ENCODE measurements at places on chromosomes 16 and 17.
A peak's percentile ranks its signal among the peaks of the same experiment; 100 is the strongest.

GRCh38 chr16:70786020-70786755 is 14.8 kb downstream of the VAC14 start:
- DNase-seq: no peak

DNA sequence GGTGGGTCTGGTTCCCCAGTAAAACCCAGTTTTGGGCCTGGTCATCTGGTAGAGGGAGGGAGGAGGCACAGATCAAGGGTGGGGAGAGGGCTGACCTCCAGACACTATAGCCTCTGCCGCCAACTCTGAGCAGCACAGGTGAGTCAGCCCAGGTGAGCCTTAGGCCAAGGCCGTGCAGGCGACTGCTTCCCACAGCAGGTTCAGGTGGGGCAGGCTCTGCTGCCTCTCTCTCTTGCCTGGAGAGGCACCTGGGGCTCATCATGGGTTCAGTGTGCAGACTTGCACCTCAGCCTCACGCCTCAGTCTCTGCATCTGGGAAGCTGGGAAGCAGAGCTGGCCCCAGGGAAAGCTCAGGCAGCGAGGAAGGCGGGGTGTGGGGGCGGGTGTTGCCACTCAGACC is 37.8 kb upstream of the IL34 start:
- no peak for DNase-seq

- DNase-seq: peak; percentile 64
Measured at GRCh38 chr17:7932483-7932891, 481 bp downstream of the CNTROB start.

- no peak for DNase-seq
Measured at GRCh38 chr16:85049706-85050305, 22.2 kb downstream of the KIAA0513 start.

DNA sequence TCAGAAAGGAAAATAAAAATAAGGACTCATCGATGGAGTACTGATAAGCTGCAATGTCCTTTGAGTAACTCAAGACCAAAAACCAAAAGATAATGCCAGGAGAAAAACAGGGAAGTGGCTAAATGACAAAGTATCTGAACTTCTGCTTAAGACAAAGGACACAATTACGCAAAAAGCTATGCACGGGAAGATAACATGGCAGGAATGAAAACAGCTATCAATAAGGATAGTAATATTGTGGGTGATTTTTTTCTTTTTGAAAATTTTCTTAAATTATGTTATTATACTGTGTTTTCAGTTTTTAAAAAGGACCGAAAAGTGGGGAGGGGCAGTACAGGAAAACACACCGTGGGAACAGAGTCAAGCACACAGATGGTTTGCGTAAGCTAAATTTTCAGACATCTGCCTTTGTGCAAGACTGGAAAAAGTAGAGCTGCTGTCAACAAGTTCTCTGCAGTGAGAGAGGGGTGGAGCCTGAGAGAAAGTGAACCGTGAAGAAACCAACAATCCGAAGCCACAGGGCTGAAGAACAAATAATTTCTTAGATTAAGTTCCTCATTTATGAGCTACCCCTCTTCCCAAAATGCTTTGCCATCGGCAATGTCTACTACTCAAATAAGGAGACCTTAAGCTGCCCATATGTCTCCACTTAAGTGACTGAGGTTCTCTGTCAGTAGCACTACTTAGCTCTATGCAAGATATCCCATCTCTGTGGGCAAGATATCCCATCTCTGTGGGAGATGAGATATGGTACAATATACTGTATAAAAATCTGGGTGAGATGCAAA is 99.9 kb upstream of the CORO6 start:
- DNase-seq: no peak

DNA sequence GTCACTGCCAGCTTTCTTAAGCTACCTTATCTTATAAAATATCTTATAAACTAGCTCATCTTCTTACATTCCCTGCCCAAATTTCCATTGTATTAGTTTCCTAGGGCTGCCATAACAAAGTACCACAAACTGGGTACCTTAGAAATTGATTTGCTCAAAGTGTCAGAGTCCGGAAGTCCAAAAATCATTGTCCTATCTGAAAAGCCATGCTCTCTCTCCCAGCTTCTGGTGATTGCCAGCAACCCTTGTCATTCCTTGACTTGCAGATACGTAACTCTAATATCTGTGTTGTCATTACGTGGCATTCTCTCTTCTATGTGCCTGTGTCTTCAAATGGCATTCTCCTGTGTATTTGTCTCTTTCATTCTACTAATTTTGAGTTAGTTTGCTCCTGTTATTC is 2.3 kb upstream of the ABCA10 start:
- no peak for DNase-seq
